ENCODE measurements at places on chromosomes 5 and 9. TPM values are rescaled to one million over a fixed set of nuclear protein-coding genes. Genes with fewer than 3 reads are reported as not detected.

Gene LNPEP
- total RNA-seq, result 6.1 TPM

Gene NOXA1
- total RNA-seq, result 0.17 TPM

Gene KIF4B
- total RNA-seq, result not detected

Gene PRXL2C
- total RNA-seq, result 11.4 TPM

Gene ACTBL2
- total RNA-seq, result 0.15 TPM

Gene AQP3
- 2.4 TPM for total RNA-seq

Measured in bronchus fibroblast of lung (primary cell).